ENCODE measurements at places on chromosomes 2 and 18. TPM values are rescaled to one million over a fixed set of nuclear protein-coding genes. Genes with fewer than 3 reads are reported as not detected.

The KIF1A gene
- polyA plus RNA-seq: 0.37 TPM

DNA sequence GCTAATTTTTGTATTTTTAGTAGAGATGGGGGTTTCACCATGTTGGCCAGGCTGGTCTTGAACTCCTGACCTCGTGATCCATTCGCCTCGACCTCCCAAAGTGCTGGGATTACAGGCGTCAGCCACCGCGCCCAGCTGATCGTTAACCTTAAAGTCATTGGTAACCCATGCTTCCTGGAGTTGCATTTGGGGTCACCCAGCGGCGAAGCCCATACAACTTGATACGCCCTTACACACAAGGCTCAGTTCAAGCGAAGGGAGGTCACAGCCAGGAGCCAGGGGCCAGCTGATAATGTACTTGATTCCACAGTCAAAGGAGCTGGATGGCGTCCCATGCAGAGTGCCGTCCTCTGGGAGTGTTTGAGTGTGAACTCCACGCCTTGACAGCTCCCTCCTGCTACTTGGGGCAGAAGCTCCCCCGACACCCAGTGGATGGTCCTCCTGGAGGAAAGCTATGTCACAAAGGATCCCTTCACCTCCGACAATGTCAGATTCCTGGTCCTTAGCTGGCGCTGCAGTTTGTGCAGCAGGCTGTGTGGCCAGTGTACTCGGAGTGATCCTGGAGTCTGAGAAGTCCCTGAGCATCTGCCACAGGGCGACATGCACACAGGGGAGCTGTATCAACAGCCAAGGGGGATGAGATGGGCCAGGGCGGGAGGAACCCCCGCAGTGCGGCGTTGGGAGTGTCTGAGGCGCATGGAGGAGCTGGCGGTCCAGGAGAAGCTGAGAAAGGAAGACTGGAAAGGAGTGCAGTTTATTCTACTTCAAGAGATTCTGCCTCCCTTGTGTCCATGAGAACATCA lies 7.9 kb downstream of the CLHC1 start:
- H3K4me3 ChIP-seq: peak overlapping the region; percentile 79
- H3K36me3 ChIP-seq: no peaks in the 10 kb centered on the region
- H3K4me1 ChIP-seq: peaks cover 35% of the 10 kb centered on the region
- H3K27ac ChIP-seq: peak overlapping the region; percentile 98
- no peaks in the 10 kb centered on the region for H3K27me3 ChIP-seq

The ERBB4 gene
- 1.2 TPM for polyA plus RNA-seq

DNA sequence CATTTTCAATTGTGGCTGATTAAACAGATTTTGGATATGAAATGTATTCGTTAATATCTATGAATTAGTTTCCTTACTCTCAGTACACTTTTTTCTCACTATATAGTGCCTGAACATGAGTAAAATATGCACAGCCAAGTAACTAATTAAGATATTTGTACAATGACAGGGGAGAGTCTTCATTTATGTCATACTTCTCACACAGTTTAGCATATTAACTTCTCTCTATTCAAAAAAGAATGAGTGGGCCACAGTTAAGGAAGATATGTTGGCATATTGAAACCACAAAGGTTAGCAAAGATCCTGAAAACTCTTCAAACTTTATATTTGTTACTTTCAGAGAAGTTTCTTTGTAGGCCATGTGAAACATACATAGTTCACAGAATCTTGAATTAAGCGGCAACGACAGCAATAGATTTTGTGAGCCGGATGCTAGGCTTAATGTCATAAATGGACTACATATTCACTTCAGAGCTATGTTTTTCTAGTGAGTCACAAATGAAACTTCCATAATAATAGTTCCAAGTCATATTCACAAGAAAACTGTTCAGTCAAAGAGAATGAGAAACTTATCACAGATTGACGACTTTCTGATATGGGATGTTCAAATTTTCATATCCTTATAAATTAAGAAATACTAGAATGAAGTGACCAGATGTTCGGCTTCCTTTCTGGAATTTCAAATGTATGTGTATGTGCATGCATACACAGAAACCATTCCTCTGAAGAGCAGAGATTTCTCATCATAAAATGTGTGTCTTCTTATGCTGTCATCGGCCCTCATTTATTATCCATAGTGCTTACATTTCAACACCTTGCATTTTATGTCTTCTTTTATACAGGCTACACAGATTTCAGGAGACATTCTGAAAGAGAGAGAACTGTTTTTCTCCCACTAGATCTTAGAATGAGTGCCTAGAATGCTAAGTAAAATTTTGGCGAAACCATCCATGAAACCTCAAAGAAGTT lies 584.0 kb downstream of the SATB2 start:
- no peak overlapping the region for H3K27ac ChIP-seq
- H3K4me3 ChIP-seq: no peak overlapping the region
- H3K36me3 ChIP-seq: no peaks in the 10 kb centered on the region
- DNase-seq: no peak
- no peaks in the 10 kb centered on the region for H3K27me3 ChIP-seq

DNA sequence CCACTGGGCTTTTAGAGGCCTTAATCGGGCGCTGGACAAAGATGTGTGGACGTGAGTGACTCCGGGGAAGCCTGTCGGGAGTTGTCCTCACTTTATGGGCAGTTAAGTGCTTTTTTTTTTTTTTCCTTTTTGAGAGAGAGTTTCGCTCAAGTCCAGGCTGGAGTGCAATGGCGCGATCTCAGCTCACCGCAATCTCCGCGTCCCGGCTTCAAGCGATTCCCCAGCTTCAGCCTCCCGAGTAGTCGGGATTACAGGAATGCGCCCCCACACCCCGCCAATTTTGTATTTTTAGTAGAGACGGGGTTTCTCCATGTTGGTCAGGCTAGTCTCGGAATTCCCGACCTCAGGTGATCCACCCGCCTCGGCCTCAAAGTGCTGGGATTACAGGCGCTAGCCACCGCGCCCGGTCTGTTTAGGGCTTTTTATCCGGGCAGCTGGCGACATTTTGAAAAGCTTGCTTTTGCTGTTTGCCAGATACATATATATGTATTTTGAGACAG lies 1.5 kb downstream of the MSH6 start:
- no peak overlapping the region for H3K27ac ChIP-seq
- DNase-seq: no peak
- peak overlapping the region; percentile 99 for H3K4me3 ChIP-seq
- H3K27me3 ChIP-seq: no peaks in the 10 kb centered on the region

DNA sequence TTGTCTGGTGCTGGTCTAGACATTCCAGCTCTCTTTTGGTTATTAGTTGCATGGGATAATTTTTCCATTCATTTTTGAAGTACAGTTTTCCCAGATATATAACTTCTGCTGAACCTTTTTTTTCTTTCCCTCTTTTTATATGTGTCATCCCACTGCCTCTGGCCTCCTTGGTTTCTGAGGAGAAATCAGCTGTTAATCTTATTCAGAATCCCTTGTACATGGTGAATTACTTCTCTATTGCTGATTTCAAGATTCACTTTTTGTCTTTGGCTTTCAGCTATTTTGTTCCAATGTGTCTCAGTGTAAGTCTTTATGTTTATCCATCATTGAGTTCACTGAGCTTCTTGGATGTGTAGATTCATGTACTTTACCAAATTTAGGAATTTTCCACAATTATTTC lies 99.7 kb downstream of the ARHGEF4 start:
- no peak overlapping the region for H3K27ac ChIP-seq
- H3K36me3 ChIP-seq: no peaks in the 10 kb centered on the region
- no peaks in the 10 kb centered on the region for H3K27me3 ChIP-seq
- no peaks in the 10 kb centered on the region for H3K4me1 ChIP-seq
- no peak for DNase-seq

GRCh38 chr18:21230436-21230835 lies 11.6 kb upstream of the GREB1L start:
- no peak for DNase-seq
- no peaks in the 10 kb centered on the region for H3K4me1 ChIP-seq
- no peaks in the 10 kb centered on the region for H3K27me3 ChIP-seq
- no peaks in the 10 kb centered on the region for H3K36me3 ChIP-seq
- no peak overlapping the region for H3K27ac ChIP-seq
- no peak overlapping the region for H3K4me3 ChIP-seq

- peak overlapping the region; percentile 86 for H3K4me3 ChIP-seq
- peak; percentile 19 for DNase-seq
These were observed 500 bp downstream of the LIMS1 start for GRCh38 chr2:108534584-108535356.

DNA sequence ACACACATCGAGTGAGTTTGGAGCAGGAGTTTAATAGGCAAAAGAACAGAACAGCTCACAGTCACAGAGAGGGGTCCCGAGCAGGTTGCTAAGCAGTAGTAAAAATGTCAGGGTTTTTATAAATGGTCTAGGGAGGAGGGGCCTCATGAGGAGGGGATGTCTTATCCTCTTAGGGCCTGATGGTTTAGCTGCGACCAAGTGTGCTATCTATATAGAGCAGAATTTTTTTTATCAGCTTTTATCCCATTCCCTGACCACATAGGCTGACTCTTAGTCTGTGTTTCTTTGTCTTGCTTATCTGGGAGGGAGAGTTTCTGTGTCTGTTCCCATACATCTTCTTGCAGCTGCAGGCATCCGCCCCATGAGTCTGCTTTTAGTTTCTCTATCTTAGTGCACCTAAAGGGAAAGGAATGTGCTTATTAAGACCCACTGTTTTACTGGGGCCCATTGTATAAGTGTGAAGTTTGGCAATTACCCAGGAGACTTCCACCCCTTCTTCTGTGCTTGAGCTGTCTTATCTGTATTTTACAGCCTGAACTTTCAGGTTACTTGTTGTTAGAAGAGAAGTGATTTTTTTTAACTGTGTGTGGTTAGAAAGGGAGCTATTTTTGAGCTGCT lies 30.4 kb upstream of the GMCL1 start:
- DNase-seq: no peak
- H3K4me3 ChIP-seq: peak overlapping the region; percentile 11
- H3K4me1 ChIP-seq: peaks cover 21% of the 10 kb centered on the region
- H3K27ac ChIP-seq: peak overlapping the region; percentile 66
- H3K27me3 ChIP-seq: no peaks in the 10 kb centered on the region

The SPATS2L gene
- polyA plus RNA-seq: 23.4 TPM

The POMC gene
- 11.2 TPM for polyA plus RNA-seq

The HOXD10 gene
- not detected for polyA plus RNA-seq

The FEV gene
- not detected for polyA plus RNA-seq

The CYS1 gene
- polyA plus RNA-seq: 1.2 TPM

The RAD51AP2 gene
- polyA plus RNA-seq: 0.15 TPM

The STEAP3 gene
- 5.0 TPM for polyA plus RNA-seq

The CCDC141 gene
- 5.2 TPM for polyA plus RNA-seq

The ITSN2 gene
- polyA plus RNA-seq: 42.1 TPM

DNA sequence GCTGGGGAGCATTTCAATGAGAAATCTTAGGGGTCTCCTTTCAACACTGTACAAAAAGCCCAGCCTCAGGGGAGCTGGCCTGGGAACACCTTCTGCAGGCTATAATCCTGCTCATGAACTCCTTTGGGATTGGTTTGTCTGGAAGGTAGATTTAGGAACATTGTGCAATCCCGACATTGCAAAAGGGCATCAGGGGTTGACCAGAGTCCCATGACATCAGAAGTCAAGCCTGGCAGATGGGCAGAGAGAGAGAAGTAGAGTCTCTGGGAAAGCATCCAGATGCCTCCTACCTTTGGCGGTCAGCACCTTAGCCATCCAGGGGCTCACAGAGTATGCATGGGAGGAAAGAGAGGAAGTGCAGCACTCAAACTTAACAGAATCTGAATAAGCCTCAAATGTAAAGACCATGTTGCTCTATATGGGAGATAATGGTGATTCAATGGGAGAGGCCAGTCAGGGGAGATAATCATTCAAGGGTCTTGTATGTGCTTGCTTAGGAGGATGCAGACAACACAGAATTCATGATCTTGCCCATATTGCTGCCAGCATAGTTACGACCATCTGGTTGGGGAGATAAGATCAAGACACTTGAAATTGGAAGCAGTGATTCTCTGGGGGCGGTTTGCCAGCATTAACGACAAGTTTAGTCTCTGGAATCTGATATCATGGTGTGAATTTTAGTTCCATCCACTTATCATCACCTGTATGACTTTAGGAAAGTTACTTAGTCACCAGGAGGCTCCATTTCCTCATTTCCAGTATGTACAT lies 58.3 kb upstream of the UPP2 start:
- no peaks in the 10 kb centered on the region for H3K36me3 ChIP-seq
- DNase-seq: no peak

DNA sequence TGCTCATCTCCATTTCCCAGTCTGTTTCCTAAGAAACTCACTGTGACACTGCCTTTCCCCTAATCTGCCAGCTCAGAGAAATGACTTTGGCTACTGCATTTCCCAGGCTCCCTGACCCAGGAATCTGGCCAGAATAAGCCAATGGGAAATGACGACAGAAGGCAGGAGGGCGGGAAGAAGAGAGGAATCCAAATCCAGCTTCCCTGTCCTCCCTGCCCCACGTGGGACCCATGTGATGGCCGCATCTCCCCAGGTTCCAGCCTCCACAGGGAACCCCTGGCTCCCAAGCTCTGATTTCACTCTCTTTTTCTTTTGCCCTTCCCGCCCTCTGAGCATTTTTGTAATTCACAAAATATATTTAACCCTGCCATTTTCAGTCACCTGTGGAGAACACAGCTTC lies 37.8 kb upstream of the RAB12 start:
- H3K4me1 ChIP-seq: no peaks in the 10 kb centered on the region
- H3K27me3 ChIP-seq: no peaks in the 10 kb centered on the region
- no peak overlapping the region for H3K27ac ChIP-seq
- DNase-seq: no peak
- H3K36me3 ChIP-seq: no peaks in the 10 kb centered on the region

- DNase-seq: no peak
- H3K4me1 ChIP-seq: no peaks in the 10 kb centered on the region
- H3K27ac ChIP-seq: no peak overlapping the region
- H3K4me3 ChIP-seq: no peak overlapping the region
These were observed 163.3 kb downstream of the SLC39A10 start for GRCh38 chr2:195820373-195820772.

The DNER gene
- polyA plus RNA-seq: 0.73 TPM

DNA sequence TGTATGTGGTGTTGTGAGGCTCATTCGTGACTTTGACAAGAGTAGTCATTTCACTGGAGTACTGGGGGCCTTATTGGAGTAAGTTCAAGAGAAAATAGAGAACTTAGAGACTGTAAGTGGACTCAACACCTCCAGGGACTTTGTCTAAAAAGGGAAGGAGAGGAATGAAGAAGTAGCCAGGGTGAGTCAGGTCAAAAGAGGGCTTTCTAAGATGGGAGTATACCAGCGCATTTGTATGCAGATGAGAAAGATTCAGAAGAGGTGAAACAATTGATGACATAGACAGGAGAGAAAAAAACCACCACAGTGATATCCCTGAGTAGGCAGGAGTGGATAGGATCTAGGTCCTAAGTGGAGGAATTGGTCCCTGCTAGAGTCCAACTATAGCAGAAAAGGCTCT lies 246.8 kb downstream of the IKZF2 start:
- no peaks in the 10 kb centered on the region for H3K36me3 ChIP-seq
- no peak overlapping the region for H3K27ac ChIP-seq
- no peak overlapping the region for H3K4me3 ChIP-seq
- H3K27me3 ChIP-seq: no peaks in the 10 kb centered on the region
- H3K4me1 ChIP-seq: no peaks in the 10 kb centered on the region

The ABCB6 gene
- 34.0 TPM for polyA plus RNA-seq

The FBXO48 gene
- polyA plus RNA-seq: 0.30 TPM

Measured in heart right ventricle (tissue), 16 donors.